Muscle of leg (tissue), 16 donors: ENCODE measurements at places on chromosomes 2 and 18. TPM values are rescaled to one million over a fixed set of nuclear protein-coding genes. Genes with fewer than 3 reads are reported as not detected.

DNA sequence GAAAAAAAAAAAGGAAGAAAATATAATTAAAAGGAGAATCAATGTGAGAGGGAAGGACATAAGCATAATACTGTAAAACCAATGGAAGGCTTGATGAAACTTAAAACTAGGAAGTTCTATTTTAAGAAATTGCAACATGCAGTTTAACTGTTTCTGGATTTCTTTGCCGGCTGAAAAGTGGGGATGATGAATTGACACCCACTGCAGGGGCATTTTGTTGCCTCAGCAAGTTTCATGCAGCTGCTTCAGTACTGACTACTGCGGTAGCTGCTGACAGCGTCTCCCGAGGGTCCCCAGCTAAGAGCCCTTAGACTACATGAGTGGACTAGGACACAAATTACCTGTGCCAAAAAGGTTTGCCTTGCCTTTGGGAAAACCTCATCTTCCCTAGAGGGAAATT lies 69.2 kb downstream of the B3GNT2 start:
- H3K4me3 ChIP-seq: no peak overlapping the region
- peak; percentile 50 for DNase-seq
- no peak overlapping the region for H3K27ac ChIP-seq

DNA sequence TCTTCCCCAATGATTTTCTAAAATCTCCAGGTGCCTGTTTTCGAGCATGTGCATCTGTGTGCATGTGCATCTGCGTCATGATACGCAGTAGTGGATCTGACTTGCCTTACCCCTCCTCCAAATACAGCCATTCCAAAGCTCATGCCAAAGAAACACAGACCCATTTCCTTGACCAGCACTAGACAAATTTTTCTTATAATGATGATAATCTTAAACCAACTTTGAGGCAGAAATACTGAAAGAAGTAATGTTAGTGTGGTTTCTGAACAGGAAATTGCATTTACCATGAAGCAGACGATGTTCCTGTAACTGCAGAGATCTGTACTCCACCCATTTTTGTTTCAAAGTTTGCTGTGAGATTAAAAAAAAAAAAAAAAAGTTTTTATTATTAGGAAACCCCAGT lies 25.6 kb downstream of the CYTIP start:
- no peak overlapping the region for H3K27ac ChIP-seq
- H3K4me1 ChIP-seq: peaks cover 4% of the 10 kb centered on the region
- DNase-seq: no peak
- H3K27me3 ChIP-seq: no peaks in the 10 kb centered on the region

DNA sequence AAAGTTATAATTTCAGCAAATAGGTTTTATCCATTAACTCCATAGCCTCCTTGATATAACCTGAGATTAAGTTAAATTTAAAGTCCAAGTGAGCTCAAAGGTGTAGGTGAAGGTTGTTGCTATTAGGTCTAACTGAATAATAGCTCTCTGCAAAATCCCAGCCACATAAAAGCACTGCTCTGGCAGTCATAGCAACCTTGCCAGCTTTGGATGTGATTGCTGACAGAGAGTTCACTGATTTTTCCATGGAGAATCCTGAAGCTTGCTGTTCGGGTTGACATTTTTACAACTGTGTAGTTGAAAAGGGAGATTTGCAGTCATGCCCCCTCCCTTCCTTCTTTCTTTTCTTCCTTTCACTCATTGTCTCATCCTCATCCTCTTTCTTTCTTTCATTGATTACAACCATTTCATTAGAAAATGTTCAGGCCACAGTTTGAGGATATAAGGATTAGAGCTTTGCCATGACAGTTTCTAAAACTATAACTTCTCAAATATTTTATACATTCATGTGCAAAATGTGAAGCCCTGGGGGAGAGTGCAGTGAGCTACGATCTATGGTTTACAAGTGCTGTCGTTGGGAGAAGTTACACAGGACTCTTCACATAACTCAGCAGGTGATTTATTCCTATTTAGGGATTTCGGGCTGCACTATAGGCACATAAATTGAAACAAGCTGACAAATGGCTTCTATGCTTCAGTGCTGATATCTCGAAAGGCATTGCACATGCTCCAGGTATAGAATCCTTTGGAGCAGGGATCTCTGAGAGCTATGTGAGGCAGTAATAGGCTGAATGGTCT lies 193.8 kb downstream of the LRRTM4 start:
- peak; percentile 2 for DNase-seq
- no peaks in the 10 kb centered on the region for H3K27me3 ChIP-seq
- H3K4me3 ChIP-seq: no peak overlapping the region
- no peaks in the 10 kb centered on the region for H3K4me1 ChIP-seq
- no peak overlapping the region for H3K27ac ChIP-seq
- no peaks in the 10 kb centered on the region for H3K36me3 ChIP-seq

- H3K27me3 ChIP-seq: no peaks in the 10 kb centered on the region
- no peak overlapping the region for H3K4me3 ChIP-seq
- no peak overlapping the region for H3K27ac ChIP-seq
- peak; percentile 45 for DNase-seq
These were observed 89.2 kb upstream of the CXCR4 start for GRCh38 chr2:136207030-136207623.

DNA sequence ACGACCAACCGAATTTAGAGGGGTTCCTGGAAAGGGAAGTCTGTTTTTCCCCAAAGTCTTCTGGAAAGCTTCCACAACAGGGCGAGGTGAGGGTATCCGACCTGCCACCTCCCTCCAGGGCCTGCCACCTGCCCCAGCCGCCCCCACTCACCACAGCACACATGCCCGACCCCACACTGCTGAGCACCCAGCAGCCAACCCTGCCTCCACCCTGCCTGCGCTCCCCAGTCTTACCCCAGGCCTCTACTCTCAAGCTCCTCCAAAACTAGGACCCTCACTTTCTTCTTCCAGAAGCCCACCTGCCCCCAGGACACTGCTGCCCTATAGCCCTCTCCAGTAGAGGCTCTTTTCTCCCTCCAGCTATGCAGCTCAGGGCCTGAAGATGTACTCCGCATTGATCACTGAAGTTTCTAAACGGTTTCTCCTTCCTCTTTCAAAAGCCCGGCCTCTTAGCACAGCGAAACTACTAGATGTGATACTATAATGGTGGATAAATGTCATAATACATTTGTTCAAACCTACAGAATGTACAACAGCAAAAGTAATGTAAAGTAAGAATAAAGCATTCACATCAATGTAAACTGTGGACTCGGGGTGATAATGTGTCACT lies 128.8 kb upstream of the SLC1A4 start:
- peak overlapping the region; percentile 91 for H3K27ac ChIP-seq
- DNase-seq: no peak
- no peaks in the 10 kb centered on the region for H3K36me3 ChIP-seq
- H3K4me1 ChIP-seq: peaks cover 56% of the 10 kb centered on the region
- H3K4me3 ChIP-seq: peak overlapping the region; percentile 18
- H3K27me3 ChIP-seq: no peaks in the 10 kb centered on the region

- no peak overlapping the region for H3K4me3 ChIP-seq
- no peaks in the 10 kb centered on the region for H3K4me1 ChIP-seq
- H3K27ac ChIP-seq: no peak overlapping the region
These were observed 60.4 kb downstream of the LNPK start for GRCh38 chr2:175941699-175942098.

DNA sequence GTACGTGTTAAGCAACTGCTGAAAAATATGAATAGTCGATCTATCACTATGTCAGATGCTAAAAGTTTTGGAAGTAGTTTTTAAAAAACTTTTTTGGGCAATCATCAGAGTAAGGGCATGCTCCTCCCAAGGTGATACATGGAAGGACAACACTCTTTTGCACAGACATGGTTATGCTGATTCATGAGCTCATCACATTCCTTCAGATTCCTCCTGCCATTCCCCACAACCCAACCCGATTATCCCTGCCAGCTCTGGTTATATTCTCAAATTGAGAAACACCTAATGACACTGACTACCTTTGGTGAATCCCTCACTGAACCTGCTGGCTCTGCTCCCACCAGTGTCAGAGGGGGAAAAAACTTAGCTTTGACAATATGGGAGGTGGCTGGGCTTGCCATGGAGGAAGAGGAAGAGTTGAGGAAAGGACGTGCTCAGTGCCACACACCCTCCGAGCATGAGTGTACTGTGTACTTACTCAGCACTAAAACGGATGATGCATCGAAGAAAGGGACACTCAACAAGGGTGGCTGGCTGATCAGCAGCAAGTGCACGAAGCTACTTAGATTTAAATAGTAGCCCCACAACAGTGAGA lies 83.9 kb upstream of the RNU4ATAC start:
- no peaks in the 10 kb centered on the region for H3K27me3 ChIP-seq
- DNase-seq: no peak
- no peak overlapping the region for H3K4me3 ChIP-seq
- no peak overlapping the region for H3K27ac ChIP-seq
- no peaks in the 10 kb centered on the region for H3K4me1 ChIP-seq

GRCh38 chr2:197195518-197195917 lies 115.1 kb downstream of the ANKRD44 start:
- H3K27ac ChIP-seq: peak overlapping the region; percentile 75

- peak; percentile 2 for DNase-seq
- no peaks in the 10 kb centered on the region for H3K4me1 ChIP-seq
- no peak overlapping the region for H3K27ac ChIP-seq
- H3K36me3 ChIP-seq: no peaks in the 10 kb centered on the region
These were observed 1310.8 kb upstream of the CHAC2 start for GRCh38 chr2:52456561-52457377.

DNA sequence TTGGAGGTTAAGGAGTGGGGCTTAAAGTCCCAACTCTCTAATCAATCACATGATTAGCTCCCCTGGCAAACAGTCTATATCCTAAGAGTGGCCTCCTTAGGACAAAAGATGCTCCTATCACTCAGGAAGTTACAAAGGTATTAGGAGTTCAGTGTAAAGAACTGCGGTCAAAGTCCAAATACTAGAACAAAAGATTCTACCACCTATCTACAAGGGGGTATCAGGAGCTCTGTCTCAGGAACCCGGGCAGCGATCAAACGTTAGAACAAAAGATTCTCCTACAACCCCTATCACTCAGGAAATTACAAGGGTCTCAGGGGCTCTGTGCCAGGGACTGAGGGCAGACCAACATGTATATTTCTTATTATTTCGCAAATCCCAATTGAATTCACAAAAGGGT lies 58.0 kb downstream of the DTNB start:
- H3K4me1 ChIP-seq: peaks cover 4% of the 10 kb centered on the region
- no peak for DNase-seq
- no peaks in the 10 kb centered on the region for H3K36me3 ChIP-seq
- H3K4me3 ChIP-seq: no peak overlapping the region
- no peak overlapping the region for H3K27ac ChIP-seq
- H3K27me3 ChIP-seq: no peaks in the 10 kb centered on the region

- no peak overlapping the region for H3K27ac ChIP-seq
- no peaks in the 10 kb centered on the region for H3K27me3 ChIP-seq
- no peak overlapping the region for H3K4me3 ChIP-seq
- DNase-seq: no peak
- peaks cover 5% of the 10 kb centered on the region for H3K4me1 ChIP-seq
These were observed 229.2 kb upstream of the SMIM21 start for GRCh38 chr18:75656563-75657247.

GRCh38 chr2:120490091-120490798 lies 144.3 kb downstream of the INHBB start:
- no peak overlapping the region for H3K4me3 ChIP-seq
- no peaks in the 10 kb centered on the region for H3K36me3 ChIP-seq
- peaks cover 12% of the 10 kb centered on the region for H3K27me3 ChIP-seq
- no peak overlapping the region for H3K27ac ChIP-seq
- DNase-seq: no peak

GRCh38 chr2:42245396-42245795 lies 76.2 kb downstream of the EML4 start:
- H3K4me1 ChIP-seq: peaks cover 3% of the 10 kb centered on the region
- DNase-seq: no peak
- no peaks in the 10 kb centered on the region for H3K27me3 ChIP-seq
- H3K27ac ChIP-seq: no peak overlapping the region
- H3K4me3 ChIP-seq: no peak overlapping the region

GRCh38 chr18:45081566-45082181 lies 401.0 kb downstream of the SETBP1 start:
- no peaks in the 10 kb centered on the region for H3K36me3 ChIP-seq
- no peak overlapping the region for H3K27ac ChIP-seq
- H3K4me3 ChIP-seq: no peak overlapping the region
- peaks cover 2% of the 10 kb centered on the region for H3K4me1 ChIP-seq
- no peaks in the 10 kb centered on the region for H3K27me3 ChIP-seq

- no peaks in the 10 kb centered on the region for H3K36me3 ChIP-seq
- H3K4me3 ChIP-seq: no peak overlapping the region
- peak overlapping the region; percentile 60 for H3K27ac ChIP-seq
- H3K4me1 ChIP-seq: no peaks in the 10 kb centered on the region
- H3K27me3 ChIP-seq: no peaks in the 10 kb centered on the region
- DNase-seq: peak; percentile 64
These were observed 767 bp upstream of the CCDC102B start for GRCh38 chr18:68796936-68797690.

DNA sequence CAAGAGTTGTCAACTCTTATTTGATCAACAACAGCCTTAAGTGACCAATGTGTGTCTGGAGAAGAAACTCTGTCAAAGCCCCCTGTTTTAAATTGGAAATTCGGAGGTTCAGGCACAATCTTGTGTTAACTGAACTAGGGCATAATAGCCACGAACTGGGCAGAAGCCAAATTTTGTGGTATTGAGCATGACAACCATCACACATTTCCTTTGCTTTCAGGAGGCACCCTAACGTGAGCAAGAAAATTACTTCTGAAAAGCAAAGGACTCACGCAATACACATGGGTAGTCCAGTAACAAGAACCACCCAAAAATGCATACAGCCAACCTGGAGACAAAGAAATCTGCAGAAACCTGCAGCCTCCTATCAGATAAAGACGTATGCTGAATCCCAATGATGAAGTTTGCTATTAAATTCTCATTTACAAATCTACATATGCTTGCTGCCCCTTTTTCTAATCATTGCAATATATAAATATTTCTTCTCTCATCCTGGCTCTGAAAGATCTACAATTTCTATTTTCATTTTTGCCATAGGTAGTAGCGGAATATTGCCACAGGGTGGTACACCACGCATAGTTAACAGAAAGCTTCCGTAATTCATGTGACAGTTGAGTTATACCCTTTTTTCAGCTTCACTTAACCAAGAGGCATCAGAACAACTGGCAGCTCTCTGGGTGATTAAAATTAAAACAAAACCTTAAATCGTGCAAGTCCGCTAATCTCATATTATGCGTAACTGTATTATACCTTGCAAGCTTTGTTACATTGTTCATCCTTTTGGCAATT lies 495.8 kb downstream of the NRXN1 start:
- no peak overlapping the region for H3K27ac ChIP-seq
- no peaks in the 10 kb centered on the region for H3K4me1 ChIP-seq
- no peak overlapping the region for H3K4me3 ChIP-seq
- peak; percentile 56 for DNase-seq
- no peaks in the 10 kb centered on the region for H3K27me3 ChIP-seq
- no peaks in the 10 kb centered on the region for H3K36me3 ChIP-seq

- H3K36me3 ChIP-seq: peaks cover 15% of the 10 kb centered on the region
- no peaks in the 10 kb centered on the region for H3K27me3 ChIP-seq
- H3K27ac ChIP-seq: peak overlapping the region; percentile 76
- H3K4me1 ChIP-seq: peaks cover 3% of the 10 kb centered on the region
These were observed 54.6 kb downstream of the PIKFYVE start for GRCh38 chr2:208320686-208321085.

- H3K4me3 ChIP-seq: no peak overlapping the region
- H3K4me1 ChIP-seq: peaks cover 38% of the 10 kb centered on the region
- peak; percentile 56 for DNase-seq
- peak overlapping the region; percentile 32 for H3K27ac ChIP-seq
- peaks cover 33% of the 10 kb centered on the region for H3K36me3 ChIP-seq
These were observed 105.5 kb downstream of the RNF144A start for GRCh38 chr2:7022492-7023385.

Gene DYNAP
- total RNA-seq: not detected

Gene TBR1
- not detected for total RNA-seq

Gene TUBA4B
- 0.04 TPM for total RNA-seq

Gene AOX1
- 1.9 TPM for total RNA-seq

Gene CRYGD
- total RNA-seq: not detected

Gene DPYSL5
- 10.0 TPM for total RNA-seq

Gene TYMS
- total RNA-seq: 19.7 TPM

Gene CAPG
- 44.6 TPM for total RNA-seq
